ENCODE measurements at places on chromosomes 13 and 19.
A peak's percentile ranks its signal among the peaks of the same experiment; 100 is the strongest.

DNA sequence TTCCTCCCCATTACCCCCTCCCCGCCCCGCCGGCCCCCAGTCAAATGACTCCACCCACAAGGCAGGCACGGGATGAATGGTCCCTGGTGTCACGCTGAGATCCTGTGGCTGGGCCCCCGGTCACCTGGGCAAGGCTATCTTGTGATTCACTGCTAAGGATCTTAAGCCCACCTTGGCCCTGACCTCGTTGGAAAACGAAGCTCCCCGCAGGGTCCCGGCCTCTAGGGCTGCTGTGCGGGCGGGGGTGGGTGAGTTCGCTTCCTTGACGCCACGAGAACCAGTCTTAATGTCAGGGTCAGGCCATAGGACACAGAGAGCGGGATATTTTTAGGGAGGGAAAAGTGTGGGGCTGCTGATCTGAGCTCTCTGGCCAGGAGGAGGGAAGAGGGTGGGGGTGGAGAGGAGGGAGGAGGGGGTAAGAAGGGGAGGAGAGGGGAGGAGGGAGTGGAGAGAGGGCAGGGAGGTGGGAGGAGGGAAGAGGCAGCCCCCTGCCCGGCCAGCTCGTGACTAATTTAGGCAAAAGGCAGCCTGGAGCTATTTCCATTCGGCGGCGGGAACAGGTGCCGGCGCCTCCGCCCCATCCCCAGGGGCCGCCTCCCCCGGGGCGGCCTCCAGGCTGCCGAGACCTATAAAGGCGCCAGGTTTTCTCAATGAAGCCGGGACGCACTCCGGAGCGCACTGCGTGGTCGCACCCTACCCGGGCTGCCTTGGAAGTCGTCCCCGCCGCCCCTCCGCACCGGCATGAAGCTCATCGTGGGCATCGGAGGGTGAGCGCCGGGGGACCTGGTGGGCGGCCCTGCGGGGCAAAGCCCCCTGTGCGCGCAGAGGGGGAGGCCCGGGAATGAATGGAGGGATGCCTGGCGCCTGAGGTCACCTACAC lies at the start of gene NMRK2:
TSS of gene NMRK2 (plus strand) at position 139 of the 880 bp plus-strand sequence. CDS start at position 742, 603 bp downstream.
- no peak for DNase-seq

GRCh38 chr13:34620074-34620850 lies 321.8 kb upstream of the NBEA start:
- no peak for DNase-seq

DNA sequence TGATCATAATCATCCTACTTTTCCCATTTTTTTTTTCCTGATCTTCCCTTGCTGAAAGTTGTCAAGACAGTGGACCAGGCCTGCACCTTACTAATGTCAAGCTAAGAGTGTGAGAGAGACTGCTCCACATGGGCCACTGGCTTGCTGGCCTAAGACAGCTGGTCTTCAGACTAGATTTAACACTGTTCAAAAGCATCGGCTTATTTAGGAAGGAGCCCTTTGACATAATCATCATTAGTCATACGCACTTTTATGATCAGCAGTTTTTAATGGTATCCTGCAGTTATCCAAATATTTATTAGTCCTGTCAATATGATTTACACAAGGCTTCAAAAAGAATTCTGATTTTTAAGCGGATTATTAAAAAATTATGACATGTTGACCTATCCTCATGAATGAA lies 270.6 kb downstream of the DNAJC15 start:
- DNase-seq = no peak

GRCh38 chr19:34662919-34663318 lies 14.0 kb downstream of the SCGB2B2 start:
- no peak for DNase-seq

- DNase-seq = no peak
Observed at GRCh38 chr19:45676851-45677263, 8.8 kb downstream of the GIPR start.

- no peak for DNase-seq
Observed at GRCh38 chr13:96900986-96901385, 93.3 kb downstream of the OXGR1 start.

DNA sequence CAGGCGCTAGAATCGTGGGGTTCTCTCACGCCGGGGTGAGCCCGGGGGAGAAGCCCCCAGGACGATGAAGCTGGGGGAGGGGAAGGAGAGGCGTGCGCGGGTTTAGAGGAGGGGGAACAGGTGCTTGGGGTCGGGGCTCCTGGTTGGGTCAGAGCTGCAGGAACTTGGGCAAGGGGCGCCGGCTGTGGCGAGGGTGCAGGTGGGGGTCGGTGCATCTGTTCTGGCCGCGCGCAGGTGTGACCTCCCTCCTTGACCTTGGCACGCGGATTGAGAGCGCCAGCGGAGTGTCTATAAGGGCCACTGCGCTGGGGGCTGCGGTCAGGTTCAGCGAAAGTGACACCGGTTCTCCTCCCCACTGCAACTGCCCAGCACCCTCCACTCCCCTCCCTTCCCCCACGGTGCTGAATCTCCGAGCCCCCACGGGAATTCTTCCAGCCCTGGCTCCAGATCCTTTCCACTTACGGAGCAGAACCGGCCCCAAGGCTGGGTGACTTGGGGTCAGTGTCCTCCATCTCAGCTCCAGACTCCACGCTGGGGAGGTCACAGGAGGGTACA lies 618 bp downstream of the TMEM38A start:
- DNase-seq = no peak

DNA sequence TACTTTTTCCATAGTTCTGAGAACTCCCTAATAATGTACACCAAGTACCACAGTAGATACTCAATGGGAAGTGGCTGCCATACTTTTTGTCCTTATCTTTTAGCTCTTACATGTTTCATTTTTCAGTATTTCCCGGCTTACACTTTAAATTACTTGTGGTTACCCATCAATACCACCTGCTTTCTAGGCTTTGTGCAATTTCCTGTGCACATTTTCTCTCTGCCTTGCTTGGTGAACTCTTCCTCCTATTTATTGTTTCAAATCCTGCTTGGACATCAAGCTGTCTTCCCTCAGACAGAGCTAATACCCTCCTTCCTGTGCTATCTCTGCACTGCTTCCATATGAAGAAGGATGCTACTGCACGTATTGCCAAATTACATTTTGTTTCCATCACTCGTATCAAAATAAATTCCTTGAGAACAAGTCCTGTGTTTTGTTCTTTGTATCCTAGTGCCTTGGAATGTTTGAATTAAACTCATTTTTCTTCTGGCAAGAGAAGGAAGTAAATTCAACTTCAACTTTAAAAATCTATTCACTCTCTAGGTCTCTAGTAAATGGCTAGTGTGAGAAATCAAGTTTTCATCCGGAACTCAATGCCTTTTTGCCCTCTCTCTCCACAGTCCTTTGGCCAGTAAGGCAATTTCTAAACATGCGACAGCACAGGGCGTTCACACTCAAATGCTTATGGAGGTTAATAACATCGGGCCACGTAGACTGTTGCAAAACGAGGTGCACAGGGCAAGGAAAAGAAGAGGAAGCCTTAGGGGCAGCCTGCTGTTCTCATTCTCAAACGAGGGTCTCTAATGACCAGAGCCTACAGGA lies 5.6 kb downstream of the ZAR1L start:
- DNase-seq = no peak

DNA sequence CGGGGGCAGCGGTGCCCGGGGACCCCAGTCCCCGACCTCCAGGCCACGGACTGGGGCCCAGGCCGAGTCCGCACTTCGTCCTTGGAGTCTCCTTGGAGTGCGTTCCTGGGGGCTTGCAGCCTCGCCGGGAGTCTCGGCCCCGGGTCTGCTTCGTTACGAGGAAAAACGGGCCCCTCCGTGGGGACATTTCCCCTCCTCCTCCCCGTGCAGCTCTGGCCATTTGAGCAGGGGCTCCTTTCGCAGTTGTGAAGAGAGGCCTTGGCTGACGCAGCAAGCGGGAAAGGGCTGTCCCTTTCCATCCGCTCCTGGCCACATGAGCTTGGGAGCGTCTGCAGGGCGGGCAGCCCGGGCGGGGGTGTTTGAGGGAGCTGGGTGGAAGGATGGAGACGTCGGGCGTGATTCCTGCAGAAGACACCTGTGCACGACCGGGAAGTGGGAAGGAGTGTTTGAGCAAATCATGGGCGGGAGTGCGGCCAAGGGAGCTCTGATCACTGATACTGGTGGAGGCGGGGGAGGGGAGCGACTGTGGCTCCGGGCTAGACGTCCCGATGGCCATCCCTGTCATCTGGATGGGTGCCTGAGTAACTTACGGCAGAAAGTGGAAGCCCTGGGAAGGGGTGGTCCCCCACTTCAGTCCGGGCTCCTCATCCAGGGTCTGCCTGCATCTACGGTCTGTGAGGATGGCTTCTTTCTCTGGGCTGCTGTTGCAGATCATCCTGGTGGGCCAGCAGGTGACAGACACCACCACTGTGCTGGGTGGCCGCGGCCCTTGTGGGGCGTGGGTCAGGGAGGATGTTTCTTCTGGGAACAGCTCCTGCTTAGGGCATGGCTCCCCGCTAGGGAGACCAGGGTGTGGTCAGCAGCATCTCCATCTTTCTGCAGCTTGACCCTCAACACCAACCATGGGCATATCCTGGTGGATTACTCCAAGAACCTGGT lies 736 bp downstream of the GPI start:
- no peak for DNase-seq

- DNase-seq = no peak
Observed at GRCh38 chr13:99310382-99311031, 3.3 kb upstream of the GPR183 start.

DNA sequence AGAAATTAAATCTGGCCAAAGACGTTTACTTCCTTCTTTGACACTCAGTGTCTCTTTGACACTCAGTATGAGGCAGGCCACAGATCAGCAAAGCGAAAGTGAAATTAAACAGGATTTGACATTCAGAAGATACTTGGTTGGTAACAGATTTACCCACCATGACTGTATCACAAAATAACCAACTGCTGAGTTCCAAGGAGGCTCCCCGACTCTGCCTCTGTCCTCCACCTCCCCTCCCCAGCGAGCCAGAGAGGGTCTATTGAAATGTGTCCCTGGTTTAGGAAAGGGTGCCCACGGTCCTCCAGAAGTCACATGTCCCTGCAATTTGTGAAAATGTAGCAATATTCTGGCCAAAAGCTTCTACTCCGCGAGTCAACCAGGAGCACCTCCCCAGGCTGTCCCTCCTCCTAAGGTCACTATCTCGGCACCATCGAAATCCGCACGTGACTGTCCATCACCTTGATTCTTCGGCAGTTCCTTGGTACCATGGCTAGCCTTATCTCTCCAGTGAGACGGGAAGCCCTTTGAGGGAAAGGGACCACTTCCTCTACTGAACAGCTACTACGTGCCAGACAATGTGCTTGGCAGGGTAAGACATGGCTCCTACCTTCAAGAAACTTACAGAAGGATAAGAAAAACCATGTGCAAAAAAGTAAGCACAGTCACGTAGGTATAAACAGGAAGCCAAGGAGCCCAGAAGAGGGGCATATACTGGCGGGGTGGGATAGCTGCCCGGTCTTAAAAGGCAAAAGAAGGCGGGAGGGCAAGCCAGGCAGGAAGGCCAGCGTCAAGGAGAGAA lies 1.5 kb downstream of the N4BP2L1 start:
- no peak for DNase-seq

DNA sequence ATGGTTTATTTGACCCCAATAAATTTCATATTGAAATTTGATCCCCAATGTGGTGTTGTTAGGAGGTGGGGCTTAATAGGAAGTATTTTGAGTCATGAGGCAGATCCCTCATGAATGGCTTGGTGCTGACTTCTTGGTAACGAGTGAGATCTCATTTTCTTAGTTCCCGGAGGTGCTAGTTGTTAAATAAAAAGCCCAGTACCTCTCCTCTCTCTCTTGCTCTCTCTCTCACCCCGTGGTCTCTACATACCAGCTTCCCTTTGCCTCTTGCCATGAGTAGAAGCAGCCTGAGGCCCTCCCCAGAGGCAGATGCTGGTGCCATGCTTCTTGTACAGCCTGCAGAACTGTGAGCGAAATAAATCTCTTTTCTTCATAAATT lies 39.4 kb upstream of the KATNAL1 start:
- DNase-seq = no peak

- peak; percentile 80 for DNase-seq
Observed at GRCh38 chr19:4077800-4078684, 11.3 kb upstream of the ZBTB7A start.

DNA sequence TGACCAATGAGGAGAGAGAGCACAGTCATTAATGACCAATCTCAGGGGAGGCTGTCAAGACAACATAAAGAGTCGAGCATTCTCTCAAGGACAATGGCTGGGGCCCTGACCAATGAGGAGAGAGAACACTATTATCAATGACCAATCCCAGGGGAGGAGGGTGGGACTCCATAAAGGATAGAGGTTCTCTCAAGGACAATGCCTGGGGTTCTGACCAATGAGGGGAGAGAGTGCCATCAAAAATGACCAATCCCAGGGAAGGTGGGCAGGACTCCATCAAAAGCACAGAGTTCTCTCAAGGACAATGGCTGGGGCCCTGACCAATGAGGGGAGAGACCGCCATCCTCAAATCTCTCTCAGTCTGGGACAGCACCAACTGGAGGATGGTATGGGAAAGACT lies 3.3 kb upstream of the KLK11 start:
- no peak for DNase-seq

- DNase-seq = no peak
Observed at GRCh38 chr13:24997367-24997967, 98.5 kb upstream of the PABPC3 start.

DNA sequence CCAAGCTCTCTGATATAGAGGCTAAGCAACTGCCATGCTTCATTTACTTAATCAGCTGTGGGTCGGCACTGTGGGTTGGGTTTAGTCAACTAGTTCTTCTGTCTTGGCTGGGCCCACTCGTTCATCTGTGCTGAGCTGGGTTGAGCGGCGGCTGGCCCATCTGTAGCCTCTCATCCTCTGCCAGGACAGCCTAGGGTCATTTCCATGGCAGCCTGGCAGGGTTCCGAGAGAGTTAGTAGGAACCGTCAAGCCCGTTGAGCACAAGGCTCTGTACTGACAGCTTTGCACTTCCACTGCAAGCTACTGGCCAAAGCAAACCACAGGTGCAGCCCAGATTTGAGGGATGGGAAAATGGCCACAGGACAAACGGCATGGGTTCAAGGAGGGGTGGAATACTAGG lies 6.6 kb upstream of the ZNF835 start:
- DNase-seq = no peak

DNA sequence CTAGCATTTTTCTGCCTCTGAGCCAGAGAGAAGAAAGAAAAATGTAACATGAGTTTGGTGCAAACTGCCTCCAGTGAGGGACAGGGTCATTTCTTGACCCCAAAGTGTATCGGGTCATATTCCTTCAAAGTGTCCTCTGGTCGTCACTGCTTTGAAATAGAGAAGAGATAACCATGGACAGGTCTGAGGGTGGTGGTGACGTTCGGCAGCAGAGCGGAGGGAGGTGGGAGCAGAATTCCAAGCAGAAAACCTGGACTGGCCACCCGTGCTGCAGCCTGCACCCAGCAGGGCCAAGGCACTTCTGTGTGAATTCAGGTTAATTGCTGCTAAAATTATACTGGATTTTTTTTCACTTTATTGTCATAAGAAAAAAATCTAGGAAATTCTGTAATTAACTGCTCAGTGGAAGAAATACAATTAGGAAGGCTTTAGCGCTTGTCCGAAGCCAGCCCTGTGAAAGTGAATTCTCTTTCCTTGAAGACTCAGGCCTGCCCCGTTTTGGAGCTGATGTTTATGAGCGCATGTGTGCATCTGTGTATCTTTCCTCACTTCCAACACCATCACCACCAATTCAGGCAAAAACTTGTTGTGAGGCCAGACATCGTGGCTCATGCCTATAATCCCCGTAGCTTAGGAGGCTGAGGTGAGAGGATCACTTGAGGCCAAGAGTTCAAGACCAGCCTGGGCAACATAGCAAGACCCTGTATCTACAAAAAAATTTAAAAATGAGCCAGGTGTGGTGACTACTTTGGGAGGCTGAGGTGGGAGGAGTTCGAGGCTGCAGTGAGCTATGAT lies 37.9 kb upstream of the UBAC2 start:
- DNase-seq = no peak

- no peak for DNase-seq
Observed at GRCh38 chr19:38733241-38733492, 11.1 kb downstream of the CAPN12 start.

- DNase-seq = no peak
Observed at GRCh38 chr13:94590744-94591143, 5.2 kb downstream of the TGDS start.

Data from left forelimb (tissue), 1 donor.